Stimulated activated naive CD4-positive, alpha-beta T cell (primary cell): ENCODE measurements at places on chromosomes 16 and 17.

GRCh38 chr16:30077656-30078055, 1.9 kb downstream of the PPP4C start:
- DNase-seq = no peak

- DNase-seq = no peak
These were observed 23.9 kb upstream of the LRRC75A start for GRCh38 chr17:16515933-16516332.

DNA sequence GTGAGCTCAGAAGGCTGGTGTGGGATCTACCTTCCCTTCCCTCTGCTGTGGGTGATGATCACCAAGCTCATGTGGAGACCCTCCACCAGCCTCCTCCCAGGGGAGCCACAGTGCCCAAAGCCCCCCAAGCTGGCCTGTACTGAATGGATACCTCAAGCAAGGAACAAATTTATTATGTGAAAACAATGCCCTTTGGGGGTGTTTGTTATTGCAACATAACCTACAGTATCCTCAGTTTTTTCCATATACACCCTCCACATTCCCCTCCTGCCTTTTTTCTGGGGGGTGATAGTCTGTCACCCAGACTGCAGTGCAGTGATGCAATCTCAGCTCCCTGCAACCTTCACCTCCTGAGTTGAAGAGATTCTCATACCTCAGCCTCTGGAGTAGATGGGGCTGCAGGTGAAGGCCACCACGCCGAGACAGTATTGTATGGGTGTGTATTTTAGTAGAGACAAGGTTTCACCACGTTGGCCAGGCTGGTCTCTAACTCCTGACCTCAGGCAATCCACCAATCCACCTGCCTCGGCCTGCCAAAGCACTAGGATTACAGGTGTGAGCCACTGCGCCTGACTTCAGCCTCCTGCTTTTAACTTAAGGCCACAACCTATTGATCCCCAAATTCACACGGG, 215.9 kb downstream of the CPPED1 start:
- no peak for DNase-seq

DNA sequence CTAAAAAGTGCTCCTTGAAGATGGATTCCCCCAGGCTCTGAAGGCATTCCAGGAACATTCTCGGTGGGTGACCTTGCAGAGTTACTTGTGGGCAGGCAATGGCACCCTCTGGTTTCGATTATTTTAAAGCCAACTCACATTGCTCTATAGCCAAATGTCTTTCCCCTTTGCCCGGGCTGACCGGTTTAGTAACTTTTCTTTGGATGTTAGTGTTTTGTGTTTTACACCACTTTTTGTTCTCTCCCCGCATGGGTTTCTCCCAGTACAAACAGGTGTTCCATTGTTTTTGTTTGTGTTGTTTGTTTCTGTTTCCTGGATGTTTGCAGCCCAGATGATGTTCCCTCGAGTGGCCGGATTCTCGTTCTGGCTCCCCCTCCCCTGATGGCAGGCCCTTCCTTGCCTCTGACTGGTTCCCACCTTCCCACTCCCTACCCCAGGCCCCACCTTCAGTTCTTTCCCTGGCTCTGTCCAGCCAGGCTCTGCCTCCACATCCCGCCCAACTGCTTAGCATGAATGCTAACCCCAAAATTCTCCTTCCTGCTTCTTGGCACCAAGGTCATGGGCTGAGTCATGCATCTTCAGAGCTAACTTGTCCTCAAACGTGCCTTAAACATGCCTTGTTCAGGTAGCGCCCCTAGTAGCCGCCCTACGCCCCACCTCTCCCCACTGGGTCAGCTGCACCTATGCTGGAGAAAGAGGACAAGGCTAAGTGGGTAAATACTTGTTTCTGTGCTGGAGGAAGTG, 40.6 kb downstream of the ELAC2 start:
- no peak for DNase-seq

DNA sequence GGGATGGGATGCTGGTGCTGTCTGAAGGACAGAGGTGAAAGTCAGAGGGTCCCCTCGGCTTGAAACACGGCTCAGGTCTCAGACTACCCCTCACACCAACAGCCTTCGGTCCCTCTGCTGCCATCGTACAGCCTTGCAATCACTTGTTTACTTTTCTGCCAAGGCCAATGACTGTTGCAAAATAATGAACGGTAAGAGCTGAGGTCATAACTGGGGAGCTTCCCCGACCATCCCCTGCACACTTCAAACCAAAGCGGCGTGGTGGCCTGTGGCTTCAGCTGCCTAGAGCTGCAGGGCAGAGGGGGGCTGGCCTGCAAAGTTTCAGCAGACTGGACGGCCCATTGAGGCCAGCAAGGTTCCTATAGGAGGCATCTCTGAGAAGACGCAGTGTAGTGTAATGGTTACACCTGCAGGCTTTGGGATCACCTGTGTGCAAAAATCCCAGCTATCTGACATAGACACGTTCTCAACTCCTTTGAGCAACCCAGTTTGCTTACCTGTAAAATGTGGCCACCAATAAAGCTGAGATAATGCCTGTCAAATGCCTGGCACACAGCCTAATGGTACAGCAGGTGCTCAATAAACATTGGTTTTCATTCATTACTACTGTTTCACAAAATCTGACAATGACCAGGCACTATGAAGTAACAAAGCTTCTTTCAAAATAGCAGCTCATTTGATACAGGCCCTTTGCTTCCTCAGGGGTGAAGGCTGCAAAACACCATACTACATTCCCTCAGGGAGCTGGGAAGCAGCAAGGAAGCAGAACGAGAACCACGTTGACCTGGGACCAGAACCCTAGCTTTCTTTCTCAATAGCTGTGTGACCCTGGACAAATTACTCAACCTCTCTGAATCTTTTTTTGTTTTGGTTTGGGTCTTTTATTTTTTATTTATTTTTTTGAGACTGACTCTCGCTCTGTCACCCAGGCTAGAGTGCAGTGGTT, 5.0 kb downstream of the PAM16 start:
- no peak for DNase-seq

DNA sequence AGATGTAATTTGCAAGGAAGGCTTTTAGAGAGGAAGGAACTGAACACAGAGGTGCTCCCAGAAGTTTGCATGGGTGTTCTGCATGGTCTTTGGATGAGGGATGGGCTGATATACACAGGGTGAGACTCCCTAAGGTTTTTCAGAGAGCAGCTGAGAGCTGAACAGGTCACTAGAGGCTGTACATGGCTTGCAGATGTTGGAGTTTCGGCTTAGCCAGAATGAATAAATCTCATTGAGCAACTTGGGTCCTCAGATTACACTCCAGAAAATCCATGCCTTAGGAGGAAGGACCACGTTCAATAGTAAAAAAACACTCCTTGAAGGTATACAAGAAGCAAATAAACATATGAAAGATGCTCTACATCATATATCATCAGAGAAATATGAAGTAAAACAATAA, 7.5 kb upstream of the ITGB3 start:
- no peak for DNase-seq

DNA sequence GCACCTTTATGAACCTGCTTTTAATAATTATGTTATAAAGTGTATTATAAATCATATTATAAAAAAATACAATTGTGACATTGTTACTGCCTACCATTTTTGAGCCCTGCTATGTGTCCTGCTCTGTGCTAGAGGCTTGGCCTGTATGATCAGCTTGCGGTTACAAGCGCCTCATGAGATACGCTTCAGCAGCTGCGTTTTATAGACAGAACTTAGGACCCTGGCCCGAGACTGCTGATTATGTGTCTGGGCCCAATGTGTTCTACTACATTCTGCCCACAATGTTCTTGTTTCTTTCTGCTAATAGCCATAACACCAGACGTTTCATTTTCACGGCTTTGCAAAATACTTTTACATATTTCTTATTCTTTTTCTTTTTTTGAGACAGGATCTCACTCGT, 395.8 kb downstream of the SLC39A11 start:
- DNase-seq = no peak

DNA sequence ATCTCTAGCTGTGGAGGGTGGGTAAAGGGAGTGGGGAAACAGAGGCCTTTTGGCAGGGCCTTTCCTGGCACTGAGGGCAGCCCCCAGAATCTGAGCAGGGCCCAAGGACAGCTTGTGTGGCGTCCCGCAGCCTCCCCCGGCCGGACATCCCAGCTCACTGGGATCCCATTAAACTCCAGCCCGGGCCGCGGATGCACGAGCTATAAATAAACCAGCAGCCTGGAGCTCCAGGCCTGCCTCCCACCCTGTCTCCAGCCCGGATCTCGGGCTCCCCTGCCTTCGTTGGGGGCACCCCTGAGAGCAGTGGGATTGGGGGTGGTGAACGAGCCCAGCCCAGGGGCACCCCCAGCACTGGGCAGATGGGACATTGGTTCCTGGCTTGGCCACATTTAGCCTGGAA, 13.8 kb upstream of the AATK start:
- no peak for DNase-seq
